ENCODE measurements at places on chromosomes 3 and 15.

DNA sequence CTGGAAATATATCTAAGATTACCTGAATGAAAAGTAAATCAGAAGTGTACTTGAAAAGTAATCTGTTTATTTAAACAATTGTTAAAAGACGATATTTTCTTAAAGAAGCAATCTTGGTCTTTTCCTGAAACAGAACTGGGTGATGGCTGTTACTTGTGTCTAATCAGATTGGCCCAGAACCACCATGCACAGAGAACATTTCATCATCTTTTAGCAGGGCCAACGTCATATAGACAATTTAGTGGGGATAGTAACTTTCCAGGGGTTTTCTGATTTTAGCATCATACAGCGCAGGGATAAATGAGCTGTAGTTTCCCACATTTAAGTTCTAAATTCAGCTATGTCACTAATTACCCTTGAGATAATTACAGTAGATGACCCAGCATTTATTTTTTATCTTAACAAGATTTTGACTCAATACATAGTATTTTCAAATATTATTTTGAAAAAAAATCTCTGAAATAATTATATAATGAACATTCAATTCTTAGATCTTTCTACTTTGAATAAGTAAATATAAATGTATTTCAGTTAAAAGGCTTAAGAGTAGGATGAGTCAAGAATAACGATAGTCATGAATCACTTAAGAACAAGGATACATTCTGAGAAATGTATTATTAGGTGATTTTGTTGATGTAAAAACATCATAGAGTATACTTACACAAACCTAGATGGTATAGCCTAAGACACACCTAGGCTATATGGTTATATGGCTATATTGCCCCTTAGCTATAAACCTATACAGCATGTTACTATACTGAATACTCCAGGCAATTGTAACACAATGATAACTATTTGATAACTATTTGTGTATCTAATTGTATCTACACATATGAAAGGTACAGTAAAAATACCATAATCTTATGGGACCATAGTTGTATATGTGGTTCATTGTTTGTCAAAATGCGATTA lies 103.8 kb upstream of the MME start:
- DNase-seq: no peak

- no peak for DNase-seq
Measured at GRCh38 chr3:23103764-23104163, 99.4 kb upstream of the UBE2E2 start.

- DNase-seq: no peak
Measured at GRCh38 chr3:176513604-176514003, 683.7 kb downstream of the TBL1XR1 start.

GRCh38 chr3:147418371-147418781 lies 9.2 kb downstream of the ZIC1 start:
- DNase-seq: no peak

- no peak for DNase-seq
Measured at GRCh38 chr3:141669434-141669833, 68.7 kb upstream of the RNF7 start.
